LoVo (cell line): ENCODE measurements at places on chromosomes 3 and 15.
A peak's percentile ranks its signal among the peaks of the same experiment; 100 is the strongest.

- peak; percentile 73 for DNase-seq
Measured at GRCh38 chr3:127970966-127971592, 56.0 kb downstream of the KBTBD12 start.

DNA sequence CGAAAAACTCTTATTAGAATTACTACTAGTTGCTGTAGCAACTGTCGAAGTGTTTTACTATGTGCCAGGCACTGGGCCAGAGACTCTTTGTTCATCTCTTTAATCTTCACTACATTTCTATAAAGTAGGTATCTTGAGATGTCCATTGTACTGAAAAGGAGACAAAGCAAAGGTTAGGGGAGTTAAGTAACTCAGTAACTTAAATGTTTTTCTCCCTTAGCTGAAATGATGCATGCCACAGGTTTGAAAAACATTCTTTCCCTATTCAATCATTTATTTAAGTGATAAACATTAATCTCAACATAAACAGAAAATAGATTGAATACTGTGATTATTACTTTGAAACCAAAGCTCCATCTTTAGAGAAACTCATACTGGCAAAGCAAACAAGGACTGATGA lies 776.2 kb downstream of the FHIT start:
- no peak for DNase-seq

- DNase-seq = no peak
Measured at GRCh38 chr3:63862804-63863149, 828 bp downstream of the THOC7 start.

- no peak for DNase-seq
Measured at GRCh38 chr15:57892181-57892580, 173.3 kb downstream of the ALDH1A2 start.

- peak; percentile 56 for DNase-seq
Measured at GRCh38 chr3:37961622-37962431, 28.8 kb upstream of the VILL start.

- DNase-seq = peak; percentile 79
Measured at GRCh38 chr15:40102897-40103858, 5.5 kb downstream of the BMF start.

DNA sequence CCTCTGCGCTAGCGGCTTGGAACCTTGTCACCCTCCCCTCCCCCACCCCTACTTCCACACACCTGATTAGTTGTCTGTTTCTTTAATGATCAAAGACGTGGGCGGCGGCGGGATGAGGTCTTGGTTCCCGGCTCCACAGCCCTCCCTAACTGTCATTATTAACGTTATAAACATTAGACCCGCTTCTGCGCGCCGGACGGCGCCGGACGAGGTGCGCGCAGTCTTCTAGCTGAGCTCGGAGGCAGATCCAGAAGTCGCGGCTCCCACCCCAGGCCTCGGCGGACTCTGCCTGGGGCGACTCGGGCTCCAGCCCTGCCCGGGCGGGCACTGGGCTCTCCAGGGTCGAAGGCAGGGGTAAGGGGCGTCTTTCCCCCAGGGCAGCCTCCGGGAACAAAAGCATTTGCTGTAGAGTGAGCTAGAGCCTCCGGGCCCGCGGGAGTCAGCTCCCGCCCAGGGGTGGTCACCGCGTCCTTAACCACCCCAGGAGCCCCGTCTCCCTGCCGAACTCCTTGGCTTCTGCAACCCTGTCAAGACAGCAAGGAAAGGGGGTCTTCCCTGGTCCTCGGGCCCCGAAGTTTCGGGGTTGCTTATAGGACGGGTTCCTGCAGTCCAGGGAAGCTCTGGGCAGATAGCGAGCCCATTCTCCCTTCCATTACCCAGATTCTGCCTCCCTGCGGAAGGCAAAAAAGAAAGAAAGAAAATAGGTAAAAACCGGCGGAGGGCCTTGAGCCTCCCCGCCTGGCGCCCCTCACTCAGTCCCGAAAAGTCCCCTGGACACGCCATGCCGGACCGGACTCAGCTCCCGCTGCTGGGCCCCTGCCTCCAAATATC lies 2.2 kb upstream of the ISLR2 start:
- no peak for DNase-seq

GRCh38 chr3:134615743-134616142 lies 35.1 kb downstream of the KY start:
- no peak for DNase-seq
